ENCODE measurements at places on chromosomes 4 and X.

DNA sequence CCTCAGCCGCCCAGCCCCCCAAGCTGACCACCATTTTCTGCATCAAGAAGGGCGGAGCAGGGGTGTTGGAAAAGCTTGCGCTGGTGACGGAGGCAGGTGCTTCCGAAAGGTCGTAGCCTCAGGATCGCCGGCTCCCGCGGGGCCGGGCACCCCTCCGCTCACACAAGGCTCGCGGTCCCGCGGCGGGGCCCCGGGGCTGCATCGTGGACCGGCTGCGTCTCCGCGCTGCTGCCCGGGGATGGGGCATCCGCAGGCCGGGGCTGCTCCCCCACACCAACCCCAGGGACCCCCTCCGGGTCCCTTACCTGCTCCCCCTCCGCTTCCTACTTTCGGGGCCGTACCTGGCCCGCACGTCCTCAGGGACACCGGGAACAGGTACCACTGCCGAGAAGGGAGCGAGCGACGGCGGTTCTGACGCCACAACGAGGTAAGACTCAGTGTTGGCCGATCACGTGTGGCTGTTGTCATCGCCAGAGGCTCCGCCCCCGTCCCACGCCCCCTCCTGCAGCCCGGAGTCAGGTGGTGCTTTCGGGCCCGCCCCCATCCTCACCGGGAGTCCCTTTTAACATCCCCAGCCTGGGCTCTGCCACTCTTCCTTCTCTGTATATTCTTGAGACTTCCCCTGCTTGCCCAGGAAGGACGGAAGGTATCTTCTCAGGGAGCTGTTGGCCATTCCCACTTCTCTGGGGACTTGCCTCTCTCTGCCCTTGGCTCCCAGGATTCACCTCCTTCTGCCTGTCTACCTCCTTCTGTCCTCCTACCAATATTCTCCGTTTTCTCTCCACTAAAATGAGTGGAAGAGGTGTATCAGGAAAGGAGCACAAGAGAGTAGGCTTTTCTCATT, at the start of gene BEX2:
Gene BEX2, minus strand, starts transcription at position 436 of the 844 bp plus-strand sequence. CDS start 1,014 bp downstream, outside the sequence.
- DNase-seq, result peak; percentile 75

- no peak for DNase-seq
These were observed 34.7 kb upstream of the PDE5A start for GRCh38 chr4:119663160-119663788.

GRCh38 chrX:142076633-142077032, 128.5 kb downstream of the MAGEC2 start:
- DNase-seq, result no peak

DNA sequence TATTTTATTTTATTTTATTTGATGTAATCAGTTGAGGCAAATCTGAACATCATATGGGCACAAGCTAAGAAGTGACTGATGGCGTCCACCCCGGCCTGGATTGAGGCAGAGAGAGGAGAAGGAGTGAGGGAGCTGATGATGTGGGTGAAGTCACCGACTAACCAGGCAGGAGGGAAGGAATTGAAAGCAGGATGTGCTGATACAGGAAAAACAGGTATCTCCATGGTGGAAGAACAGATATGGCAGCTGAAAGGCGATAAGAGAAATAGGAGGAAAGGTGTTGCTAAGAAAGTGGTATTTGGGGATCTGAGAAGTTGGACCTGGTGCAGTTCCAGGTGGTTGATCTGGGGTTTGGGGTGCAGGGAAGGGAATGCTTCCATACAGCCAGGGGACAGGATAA, 37.6 kb upstream of the GYPB start:
- DNase-seq, result no peak

GRCh38 chr4:107247738-107248137, 211.6 kb upstream of the DKK2 start:
- no peak for DNase-seq

GRCh38 chr4:94889523-94889922, 131.8 kb downstream of the BMPR1B start:
- DNase-seq, result no peak

GRCh38 chr4:17098996-17099395, 200.6 kb upstream of the LDB2 start:
- no peak for DNase-seq

- no peak for DNase-seq
These were observed 26.1 kb upstream of the PRDM8 start for GRCh38 chr4:80171251-80171650.

GRCh38 chrX:111555406-111555958, 44.0 kb downstream of the SERTM2 start:
- no peak for DNase-seq

GRCh38 chr4:88660446-88661294, 37.0 kb downstream of the NAP1L5 start:
- DNase-seq, result no peak

- DNase-seq, result no peak
These were observed 47.0 kb downstream of the TASL start for GRCh38 chrX:30530606-30531005.

DNA sequence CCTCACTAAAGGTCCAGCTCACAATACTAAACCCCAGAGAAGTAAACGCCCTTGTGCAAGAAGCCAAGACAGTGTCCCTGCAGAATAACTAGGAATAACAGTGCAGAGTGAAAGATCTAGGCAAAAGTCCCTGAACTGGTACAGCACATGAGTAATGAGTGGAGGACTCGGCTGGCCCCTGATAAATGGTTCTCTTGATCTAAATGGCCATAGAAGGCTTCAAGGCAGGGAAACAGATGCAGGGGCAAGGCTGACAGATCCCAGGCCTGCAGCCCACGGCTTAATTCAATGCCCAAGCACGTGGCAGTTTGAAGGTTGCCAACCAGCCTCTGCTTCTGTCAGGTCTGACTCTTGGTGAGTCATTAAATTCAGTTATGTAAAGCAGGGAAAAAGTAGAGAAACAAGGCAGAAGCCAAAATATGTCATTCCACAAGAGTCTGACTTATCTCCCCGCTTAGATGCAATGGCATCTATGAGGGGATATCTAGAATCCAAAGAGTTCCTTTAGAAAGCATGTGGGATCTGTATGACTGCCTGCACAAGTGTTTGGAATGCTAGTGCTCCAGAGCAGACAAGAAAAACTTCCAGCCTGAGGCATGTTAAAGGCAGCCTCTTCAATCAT, 121.3 kb downstream of the PRDM5 start:
- peak; percentile 9 for DNase-seq

All from nucleus accumbens (tissue), 56 donors.